Nephron progenitor cell (in vitro differentiated cells): ENCODE measurements at places on chromosomes 11 and 22.
A peak's percentile ranks its signal among the peaks of the same experiment; 100 is the strongest.

GRCh38 chr11:86743223-86744118 lies 56.9 kb upstream of the PRSS23 start:
- no peaks in the 10 kb centered on the region for H3K36me3 ChIP-seq
- peaks cover 5% of the 10 kb centered on the region for H3K27me3 ChIP-seq
- H3K27ac ChIP-seq = peak overlapping the region; percentile 57

- no peaks in the 10 kb centered on the region for H3K4me1 ChIP-seq
- H3K4me3 ChIP-seq = no peak overlapping the region
- peaks cover 28% of the 10 kb centered on the region for H3K27me3 ChIP-seq
- H3K27ac ChIP-seq = no peak overlapping the region
These were observed 6.7 kb downstream of the BRSK2 start for GRCh38 chr11:1396375-1396841.

GRCh38 chr11:65321828-65322485 lies 7.3 kb downstream of the CDC42EP2 start:
- H3K4me1 ChIP-seq = peaks cover 7% of the 10 kb centered on the region
- DNase-seq = peak; percentile 13
- H3K36me3 ChIP-seq = no peaks in the 10 kb centered on the region
- no peak overlapping the region for H3K4me3 ChIP-seq

DNA sequence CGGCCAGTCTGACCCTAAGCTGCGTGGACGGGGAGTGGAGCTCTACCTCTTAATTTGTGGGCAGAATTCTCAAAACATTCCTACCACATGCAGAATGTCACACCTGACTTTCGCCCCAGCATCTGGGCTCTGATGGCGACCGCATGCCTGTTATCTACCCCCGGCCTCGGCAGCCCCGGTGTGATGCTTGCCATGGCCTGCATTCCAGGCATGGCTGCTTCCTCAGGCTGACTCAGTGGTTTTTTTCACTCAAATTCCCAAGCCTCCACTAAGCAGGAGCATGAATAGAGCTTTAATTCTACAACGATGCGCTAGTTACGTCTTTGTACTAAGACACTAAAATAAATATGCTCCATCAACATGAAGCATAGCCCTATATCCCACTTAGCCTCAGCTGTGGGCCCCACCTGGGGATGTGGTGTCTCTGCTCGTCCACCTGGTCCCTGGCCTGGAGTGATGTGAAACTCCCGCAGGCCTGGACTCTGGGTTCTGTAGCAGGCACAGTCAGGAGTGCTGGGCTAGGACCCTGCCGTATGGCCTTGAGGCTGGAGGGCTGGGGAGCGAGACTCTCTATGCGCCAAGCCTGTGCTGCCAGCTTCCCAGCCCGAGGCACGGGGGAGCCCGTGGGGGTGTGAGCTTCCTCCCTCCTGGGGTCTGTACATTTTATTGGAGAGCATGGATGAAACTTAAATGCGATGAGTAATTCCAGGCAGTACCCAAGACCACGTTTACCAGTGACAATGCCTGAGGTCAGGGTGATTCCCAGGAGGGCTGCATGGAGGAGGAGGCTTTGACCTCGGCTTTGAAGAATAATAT lies 153.2 kb downstream of the CTTN start:
- no peak overlapping the region for H3K4me3 ChIP-seq
- H3K36me3 ChIP-seq = no peaks in the 10 kb centered on the region
- H3K27me3 ChIP-seq = peaks cover 11% of the 10 kb centered on the region
- H3K27ac ChIP-seq = peak overlapping the region; percentile 93

DNA sequence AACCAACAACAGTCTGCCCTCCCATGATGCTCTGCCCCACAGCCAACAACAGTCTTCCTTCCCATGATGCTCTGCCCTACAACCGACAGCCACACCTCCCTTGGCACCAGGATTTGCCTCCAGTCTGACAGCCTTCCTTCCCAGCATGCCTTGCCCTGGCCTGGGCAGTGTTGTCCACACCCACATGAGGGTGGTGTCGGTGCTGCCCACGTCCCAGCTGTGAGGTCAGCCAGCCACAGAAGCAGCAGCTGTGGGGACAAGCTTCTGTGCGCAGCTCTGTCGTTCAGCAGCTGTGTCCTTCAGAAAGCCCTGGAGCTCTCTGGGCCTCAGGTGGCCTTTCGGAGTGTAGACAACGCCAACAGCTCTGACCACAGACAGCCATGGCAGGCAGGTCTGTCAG lies 1378.9 kb downstream of the BRD1 start:
- H3K27ac ChIP-seq = no peak overlapping the region
- DNase-seq = no peak
- no peak overlapping the region for H3K4me3 ChIP-seq
- peaks cover 12% of the 10 kb centered on the region for H3K27me3 ChIP-seq
- H3K36me3 ChIP-seq = no peaks in the 10 kb centered on the region
- H3K4me1 ChIP-seq = peaks cover 5% of the 10 kb centered on the region

- H3K27me3 ChIP-seq = peaks cover 54% of the 10 kb centered on the region
- no peaks in the 10 kb centered on the region for H3K36me3 ChIP-seq
- H3K4me3 ChIP-seq = peak overlapping the region; percentile 88
- no peak overlapping the region for H3K27ac ChIP-seq
- peaks cover 74% of the 10 kb centered on the region for H3K4me1 ChIP-seq
These were observed 2.7 kb downstream of the AHNAK start for GRCh38 chr11:62543680-62544444.

GRCh38 chr11:15139958-15140659 lies 25.4 kb downstream of the INSC start:
- DNase-seq = no peak
- peaks cover 11% of the 10 kb centered on the region for H3K27me3 ChIP-seq
- H3K36me3 ChIP-seq = no peaks in the 10 kb centered on the region
- H3K4me3 ChIP-seq = no peak overlapping the region
- no peak overlapping the region for H3K27ac ChIP-seq
- peaks cover 1% of the 10 kb centered on the region for H3K4me1 ChIP-seq

DNA sequence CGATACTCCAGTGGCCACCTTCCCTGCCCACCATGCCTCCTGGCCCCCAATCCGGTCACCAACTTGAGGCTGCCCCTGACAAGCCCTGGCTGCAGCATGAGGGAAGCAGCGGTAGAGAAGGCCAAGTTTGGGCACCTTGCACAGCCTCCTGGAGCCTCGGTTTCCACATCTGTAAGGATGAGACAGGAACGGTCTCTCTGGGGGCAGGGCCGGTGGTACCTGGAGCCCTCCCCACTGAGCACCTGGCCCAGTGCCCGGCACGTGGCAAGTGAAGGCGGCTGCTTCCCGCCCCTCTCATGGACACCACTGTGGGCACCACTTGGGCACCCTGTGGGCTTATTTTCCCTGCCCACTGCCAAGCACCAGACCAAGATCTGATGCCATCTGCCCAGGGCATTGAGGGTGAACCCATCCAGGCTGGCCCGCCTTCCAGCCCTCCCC lies 77.8 kb downstream of the CDKN1C start:
- H3K4me3 ChIP-seq = no peak overlapping the region
- peaks cover 10% of the 10 kb centered on the region for H3K27me3 ChIP-seq
- H3K36me3 ChIP-seq = peaks cover 4% of the 10 kb centered on the region
- H3K27ac ChIP-seq = no peak overlapping the region
- DNase-seq = peak; percentile 1
- H3K4me1 ChIP-seq = peaks cover 60% of the 10 kb centered on the region

- DNase-seq = no peak
- no peaks in the 10 kb centered on the region for H3K36me3 ChIP-seq
- peak overlapping the region; percentile 79 for H3K4me3 ChIP-seq
- no peak overlapping the region for H3K27ac ChIP-seq
These were observed 1.9 kb downstream of the CD151 start for GRCh38 chr11:834371-835316.

DNA sequence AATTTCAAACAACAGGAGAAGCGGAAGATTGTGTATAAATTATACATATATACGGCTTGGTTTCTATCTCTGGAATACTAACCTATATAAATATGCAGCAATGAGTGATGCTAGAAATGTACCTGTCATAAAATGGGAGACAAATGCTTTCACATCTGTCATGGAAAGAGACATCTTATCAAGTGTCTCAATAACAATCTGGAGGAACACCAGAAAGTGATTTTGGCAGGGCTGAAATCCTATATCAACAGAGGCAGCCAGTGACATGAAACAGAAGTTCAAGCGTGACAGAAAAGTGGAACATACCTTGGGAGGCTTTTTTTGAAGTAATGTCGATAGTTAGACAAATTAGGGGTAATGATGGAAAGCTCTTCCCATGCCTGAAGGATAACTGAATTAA lies 834.6 kb downstream of the JRKL start:
- no peaks in the 10 kb centered on the region for H3K27me3 ChIP-seq
- DNase-seq = no peak
- H3K4me3 ChIP-seq = no peak overlapping the region
- H3K4me1 ChIP-seq = peaks cover 12% of the 10 kb centered on the region

DNA sequence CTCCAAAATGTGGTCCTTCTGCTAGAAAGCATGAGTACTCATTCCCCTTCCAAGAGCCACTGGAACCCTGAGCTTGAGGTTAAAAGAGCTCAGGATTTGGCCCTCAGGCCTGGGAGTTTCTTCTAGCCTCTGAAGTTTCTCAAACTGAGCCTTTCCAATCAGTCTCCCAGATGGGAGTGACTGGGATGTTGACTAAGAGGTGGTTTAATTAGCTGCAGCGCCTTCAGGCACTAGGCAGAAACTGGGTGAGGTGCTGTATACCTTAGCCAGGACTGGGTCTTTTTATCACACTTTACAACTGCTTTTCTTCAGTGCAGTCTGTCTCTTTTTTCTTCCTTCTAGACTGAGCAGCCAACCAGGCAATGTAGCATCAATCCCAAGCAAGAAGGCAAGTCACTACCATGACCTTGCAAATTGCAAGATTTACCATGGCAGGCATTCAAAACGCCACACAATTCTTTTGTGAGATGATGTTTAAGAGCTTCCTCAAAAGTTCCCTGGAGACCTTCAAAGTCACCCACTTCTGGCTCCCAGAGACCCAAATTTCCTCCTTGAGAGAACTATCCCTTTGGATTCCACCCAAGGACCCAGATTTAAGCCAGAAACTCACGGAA lies 93.0 kb downstream of the SLC1A2 start:
- no peaks in the 10 kb centered on the region for H3K4me1 ChIP-seq
- H3K27ac ChIP-seq = no peak overlapping the region
- no peak overlapping the region for H3K4me3 ChIP-seq
- H3K36me3 ChIP-seq = no peaks in the 10 kb centered on the region
- peaks cover 4% of the 10 kb centered on the region for H3K27me3 ChIP-seq

DNA sequence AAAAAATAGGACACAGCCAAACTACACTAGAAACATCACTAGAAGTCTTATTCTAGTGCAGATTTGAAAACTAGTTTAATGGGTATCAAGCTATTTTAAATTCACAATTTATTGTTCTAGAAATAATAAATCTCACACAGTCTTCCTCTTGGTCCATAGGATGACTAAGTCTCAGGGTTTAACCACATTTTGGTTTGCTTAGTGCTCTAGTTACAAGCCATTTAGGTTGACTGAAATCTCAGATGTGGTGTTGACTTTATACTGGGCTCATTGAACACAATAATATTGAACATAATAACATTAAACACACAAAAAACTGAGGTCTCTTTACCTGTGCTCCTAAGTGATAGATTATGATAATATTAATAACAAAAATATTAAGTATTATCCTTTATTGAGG lies 760.3 kb upstream of the CCDC179 start:
- no peak overlapping the region for H3K27ac ChIP-seq
- no peak for DNase-seq
- no peak overlapping the region for H3K4me3 ChIP-seq
- H3K27me3 ChIP-seq = peaks cover 7% of the 10 kb centered on the region

- H3K36me3 ChIP-seq = peaks cover 9% of the 10 kb centered on the region
- no peak overlapping the region for H3K27ac ChIP-seq
- no peak for DNase-seq
- H3K4me3 ChIP-seq = no peak overlapping the region
These were observed 18.1 kb upstream of the CSTF3 start for GRCh38 chr11:33179348-33179803.

DNA sequence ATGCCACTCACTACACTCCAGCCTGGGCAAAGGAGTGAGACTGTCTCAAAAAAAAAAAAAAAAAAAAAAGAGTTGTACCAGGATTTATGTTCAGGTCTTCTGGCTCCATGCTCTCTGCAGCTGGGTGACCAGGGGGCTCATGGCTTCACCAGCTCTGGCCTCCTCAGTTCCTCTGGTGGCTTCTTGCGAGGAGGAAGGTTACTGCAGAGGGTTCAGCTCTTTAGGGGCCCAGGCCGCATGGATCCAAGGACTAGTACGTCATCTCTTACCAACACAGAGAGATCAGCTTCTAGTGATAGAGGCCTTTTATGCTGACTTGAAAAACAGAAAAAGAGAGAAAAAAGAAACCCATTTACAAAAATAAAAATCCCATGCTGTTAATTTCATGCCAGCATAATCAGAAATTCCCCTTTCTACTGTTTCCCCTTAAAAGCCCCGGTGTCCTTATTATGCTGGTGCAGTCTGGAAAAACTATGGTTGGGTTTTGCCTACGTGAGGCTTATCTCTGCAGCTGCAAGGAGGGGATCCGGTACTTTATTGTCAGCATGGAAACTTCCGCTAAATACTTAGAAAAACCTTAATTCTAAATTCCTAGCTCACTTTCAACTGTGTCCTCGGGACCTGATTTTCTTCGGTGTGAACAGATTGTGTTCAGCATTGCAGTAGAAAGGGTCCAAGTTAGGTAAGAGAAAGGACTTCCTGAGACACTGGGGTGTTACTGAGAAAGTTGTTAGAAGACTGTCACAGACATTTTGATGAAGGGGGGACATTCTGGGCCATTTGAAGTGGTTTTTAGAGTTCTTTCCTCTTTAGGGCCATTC lies 13.7 kb downstream of the ZBTB16 start:
- DNase-seq = no peak
- peaks cover 2% of the 10 kb centered on the region for H3K27me3 ChIP-seq
- H3K4me3 ChIP-seq = no peak overlapping the region
- H3K36me3 ChIP-seq = peaks cover 22% of the 10 kb centered on the region
- peak overlapping the region; percentile 25 for H3K27ac ChIP-seq
- peaks cover 76% of the 10 kb centered on the region for H3K4me1 ChIP-seq

- no peak overlapping the region for H3K4me3 ChIP-seq
- no peaks in the 10 kb centered on the region for H3K36me3 ChIP-seq
- no peak for DNase-seq
- no peaks in the 10 kb centered on the region for H3K4me1 ChIP-seq
- H3K27ac ChIP-seq = no peak overlapping the region
These were observed 431.3 kb downstream of the CNTN5 start for GRCh38 chr11:99452075-99452474.

DNA sequence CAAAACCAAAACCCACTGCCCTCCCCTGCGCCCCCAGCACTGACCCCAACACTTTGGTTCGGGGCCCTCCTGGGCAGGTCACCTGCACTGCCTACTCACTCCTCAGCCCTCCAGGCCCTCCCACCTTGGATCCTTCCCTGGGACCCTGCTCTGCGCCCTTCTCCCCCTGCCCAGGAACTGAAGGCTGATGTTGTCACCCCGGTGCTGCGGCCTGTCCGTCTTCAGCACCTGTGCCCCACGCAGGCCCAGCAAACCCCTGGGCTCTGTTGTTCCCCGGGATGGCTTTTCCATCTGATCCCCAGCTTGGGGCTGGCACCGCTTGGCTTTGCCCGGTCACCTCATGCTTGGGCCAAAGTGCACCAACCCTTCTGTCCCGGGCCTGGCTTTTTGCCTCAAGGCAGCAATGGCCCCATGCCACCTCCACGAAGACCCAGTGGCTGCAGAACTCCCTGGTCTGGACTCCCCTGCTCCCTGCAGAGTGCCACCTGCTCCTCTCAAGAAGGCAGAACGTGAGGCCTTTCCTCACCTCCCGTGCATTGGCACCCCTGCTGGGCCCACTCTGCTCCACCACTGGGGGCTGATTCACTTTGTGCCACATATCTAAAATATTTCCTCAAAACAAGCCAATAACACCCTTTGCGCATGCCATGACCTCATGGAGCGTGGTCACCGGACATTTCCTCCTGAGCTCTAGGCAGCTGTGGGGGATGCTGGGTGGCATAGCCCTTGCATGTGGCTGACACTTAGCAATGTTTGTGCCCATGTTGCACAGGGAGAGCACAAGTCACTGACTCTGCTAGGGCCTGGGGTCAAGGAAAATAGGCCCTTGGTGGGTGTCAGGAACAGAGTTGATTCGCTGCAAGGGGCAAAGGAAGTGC lies 8.8 kb downstream of the PPM1F start:
- no peak overlapping the region for H3K27ac ChIP-seq
- H3K4me1 ChIP-seq = peaks cover 38% of the 10 kb centered on the region
- peaks cover 18% of the 10 kb centered on the region for H3K36me3 ChIP-seq
